ENCODE measurements at places on chromosomes 3 and 15.
A peak's percentile ranks its signal among the peaks of the same experiment; 100 is the strongest.

- no peak for DNase-seq
Measured at GRCh38 chr3:142723665-142723967, 218 bp upstream of the TRPC1 start.

DNA sequence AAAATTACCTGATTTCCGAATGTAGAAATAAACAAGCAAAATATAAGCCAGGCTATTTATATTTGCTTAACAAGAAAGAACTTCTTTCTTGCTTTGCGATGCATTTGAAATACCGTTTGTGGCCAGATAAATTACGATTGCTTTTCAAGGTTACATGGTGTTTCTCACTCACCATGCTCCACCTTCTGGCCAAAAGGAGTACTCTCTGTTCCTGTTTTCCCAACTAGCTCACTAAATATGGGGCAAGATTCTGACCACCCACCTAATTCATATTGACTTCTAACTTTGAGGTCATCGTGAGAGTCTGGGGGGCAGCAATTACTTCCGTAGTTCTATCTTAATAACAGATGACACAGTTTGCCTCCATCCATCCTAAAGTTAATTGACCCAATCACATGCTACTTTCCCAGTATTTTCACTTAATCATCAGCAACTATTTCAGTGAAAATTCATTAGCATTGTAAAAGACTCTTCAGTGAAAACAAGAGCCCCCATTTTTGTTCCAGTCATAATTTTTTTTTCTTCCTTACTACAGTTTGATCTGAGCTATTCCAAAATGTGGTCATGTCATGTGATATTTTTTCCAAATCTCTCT is 25.9 kb downstream of the ACP3 start:
- peak; percentile 45 for DNase-seq

- no peak for DNase-seq
Measured at GRCh38 chr3:126554560-126555525, 3.9 kb downstream of the C3orf22 start.

DNA sequence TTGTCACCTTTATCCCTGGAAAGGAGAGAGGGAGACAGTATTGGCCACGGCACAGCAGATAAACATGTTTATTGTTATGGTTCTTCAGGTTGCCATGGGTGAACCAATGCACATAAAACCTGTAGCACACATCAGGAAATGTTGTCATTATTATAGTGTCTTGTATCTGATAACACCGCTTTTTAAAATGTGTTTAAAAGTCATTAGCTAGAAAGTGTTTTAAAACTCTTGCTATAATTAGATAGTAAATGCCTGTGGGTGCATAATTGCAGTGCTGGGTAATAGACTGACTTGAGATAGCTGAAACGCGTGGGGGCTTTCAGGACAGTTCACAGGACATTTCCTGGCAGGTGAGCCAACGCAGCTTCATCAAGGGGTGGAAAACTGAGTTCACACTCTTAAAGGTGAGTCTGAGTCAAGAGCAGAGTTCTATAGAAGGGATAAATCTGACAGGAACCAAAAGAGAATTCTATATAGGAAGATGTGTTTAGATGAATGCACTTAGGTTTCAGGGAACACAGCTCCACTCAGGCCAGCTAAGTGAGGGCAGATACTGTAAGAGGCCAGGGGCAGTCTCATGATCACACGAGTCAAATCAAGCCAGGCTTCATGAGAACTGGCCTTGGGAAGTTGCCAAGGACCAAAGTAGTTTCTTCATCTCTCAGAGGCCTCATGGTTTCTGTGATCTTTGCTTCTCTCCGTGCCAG is 35.6 kb upstream of the PPP4R2 start:
- no peak for DNase-seq

DNA sequence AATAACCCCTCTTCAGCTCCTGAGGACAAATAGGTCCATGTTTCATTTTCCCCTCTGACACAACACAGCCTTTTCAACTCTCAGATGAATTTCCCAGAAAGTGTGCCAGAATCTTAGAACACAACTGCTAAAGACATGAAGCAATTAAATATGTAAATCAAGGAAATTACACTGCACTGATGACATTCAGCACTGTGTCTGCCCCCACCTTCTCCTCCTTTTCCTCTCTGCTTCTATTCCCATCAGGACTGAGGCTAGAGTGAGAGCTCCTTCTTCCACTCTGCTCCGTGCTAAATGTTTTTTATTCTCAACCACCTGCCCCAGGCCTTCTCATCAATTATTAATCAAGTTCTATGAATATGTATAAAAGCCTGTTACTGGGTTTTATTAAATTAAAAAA is 596.1 kb downstream of the TUSC7 start:
- DNase-seq = no peak

- no peak for DNase-seq
Measured at GRCh38 chr3:127822041-127822681, at the start of gene MGLL. TSS of gene MGLL (minus strand) at chr3:127822515. CDS start at chr3:127822318, 197 bp downstream.

- no peak for DNase-seq
Measured at GRCh38 chr3:184734903-184735701, 23.2 kb upstream of the MAGEF1 start.

GRCh38 chr3:144073698-144074097 is 102.1 kb downstream of the DIPK2A start:
- no peak for DNase-seq

DNA sequence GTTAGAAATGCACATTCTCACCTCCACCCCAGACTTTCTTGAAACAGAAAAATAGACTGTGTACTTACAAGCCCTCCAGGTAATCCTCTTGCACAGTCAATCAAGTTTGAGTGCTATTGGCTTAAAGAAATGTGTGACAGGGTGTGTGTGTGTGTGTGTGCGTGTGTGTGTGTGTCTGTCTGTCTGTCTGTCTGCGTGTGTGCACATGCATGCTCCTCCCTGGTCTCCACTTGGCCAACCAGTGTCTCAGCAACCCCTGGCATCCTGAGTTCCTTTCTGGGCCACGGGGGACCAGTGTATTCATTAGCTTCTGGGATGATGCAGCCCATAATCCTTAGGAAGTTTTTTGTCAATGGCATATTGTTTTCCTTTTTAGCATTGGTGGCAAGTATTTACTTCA is 128.8 kb upstream of the IL12A start:
- DNase-seq = no peak

GRCh38 chr3:9947025-9947995 is 4.9 kb downstream of the PRRT3 start:
- peak; percentile 12 for DNase-seq

DNA sequence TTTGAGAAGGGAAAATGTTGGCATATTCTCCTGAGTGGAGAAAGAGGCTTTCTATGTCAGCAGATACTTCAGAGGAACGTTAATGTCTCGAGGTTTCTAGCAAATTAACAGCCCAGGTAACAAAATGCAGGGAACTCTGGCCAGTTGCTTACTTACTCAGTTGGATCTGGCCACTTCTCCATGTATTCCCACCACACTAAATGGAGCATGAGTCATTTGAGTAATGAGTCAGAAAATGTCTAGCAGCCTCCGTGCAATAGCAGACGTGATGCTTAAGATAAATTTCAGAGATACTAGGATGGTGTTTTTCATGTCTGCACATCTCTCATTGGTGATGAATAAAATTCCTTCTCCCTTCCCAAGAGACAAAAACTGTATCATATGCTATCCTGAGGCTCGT is 671.5 kb downstream of the FHIT start:
- DNase-seq = no peak

DNA sequence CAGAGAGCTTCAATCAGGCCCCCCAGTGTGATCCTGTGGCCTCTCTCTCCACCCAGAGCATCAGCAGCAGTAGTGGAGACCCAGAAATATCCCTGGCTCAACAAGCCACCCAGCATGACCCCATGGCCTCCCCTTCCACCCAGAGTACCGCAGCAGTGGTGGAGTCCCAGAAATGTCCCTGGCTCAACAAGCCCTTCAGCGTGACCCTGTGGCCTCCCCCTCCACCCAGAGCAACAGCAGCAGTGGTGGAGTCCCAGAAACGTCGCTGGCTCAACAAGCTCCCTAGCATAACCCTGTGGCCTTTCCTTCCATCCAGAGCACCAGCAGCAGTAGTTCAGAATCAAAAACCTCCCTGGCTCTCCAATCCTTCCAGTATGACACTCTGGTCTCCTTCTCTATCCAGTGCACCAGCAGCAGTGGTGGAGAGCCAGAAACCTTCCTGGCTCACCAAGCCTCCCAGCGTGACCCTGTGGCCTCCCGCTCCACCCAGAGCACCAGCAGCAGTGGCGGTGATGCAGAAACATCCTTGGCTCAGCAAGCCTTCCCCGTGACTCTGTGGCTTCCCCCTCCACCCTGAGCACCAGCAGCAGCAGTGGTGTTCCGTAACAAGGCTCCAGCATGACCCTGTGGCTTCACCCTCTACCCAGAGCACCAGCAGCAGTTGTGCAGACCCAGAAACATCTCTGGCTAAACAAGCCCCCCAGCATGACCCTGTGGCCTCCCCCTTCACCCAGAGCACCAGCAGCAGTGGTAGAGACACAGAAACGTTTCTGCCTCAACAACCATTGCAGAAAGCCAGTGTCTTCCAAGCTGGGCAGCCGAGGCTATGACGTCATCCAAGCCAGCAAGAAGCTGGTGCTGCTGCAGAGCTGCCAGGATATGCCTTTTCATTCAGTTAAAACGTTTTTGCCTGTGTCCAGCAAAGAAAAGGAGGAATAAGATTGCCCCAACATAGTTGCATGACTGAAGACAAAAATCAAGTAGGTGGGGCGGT is 61.3 kb upstream of the TAMM41 start:
- DNase-seq = no peak

- no peak for DNase-seq
Measured at GRCh38 chr3:127853681-127854080, 31.4 kb upstream of the MGLL start.

GRCh38 chr15:81893182-81893835 is 152.5 kb downstream of the MEX3B start:
- DNase-seq = no peak

- no peak for DNase-seq
Measured at GRCh38 chr3:39869890-39870289, 60.5 kb downstream of the MYRIP start.

DNA sequence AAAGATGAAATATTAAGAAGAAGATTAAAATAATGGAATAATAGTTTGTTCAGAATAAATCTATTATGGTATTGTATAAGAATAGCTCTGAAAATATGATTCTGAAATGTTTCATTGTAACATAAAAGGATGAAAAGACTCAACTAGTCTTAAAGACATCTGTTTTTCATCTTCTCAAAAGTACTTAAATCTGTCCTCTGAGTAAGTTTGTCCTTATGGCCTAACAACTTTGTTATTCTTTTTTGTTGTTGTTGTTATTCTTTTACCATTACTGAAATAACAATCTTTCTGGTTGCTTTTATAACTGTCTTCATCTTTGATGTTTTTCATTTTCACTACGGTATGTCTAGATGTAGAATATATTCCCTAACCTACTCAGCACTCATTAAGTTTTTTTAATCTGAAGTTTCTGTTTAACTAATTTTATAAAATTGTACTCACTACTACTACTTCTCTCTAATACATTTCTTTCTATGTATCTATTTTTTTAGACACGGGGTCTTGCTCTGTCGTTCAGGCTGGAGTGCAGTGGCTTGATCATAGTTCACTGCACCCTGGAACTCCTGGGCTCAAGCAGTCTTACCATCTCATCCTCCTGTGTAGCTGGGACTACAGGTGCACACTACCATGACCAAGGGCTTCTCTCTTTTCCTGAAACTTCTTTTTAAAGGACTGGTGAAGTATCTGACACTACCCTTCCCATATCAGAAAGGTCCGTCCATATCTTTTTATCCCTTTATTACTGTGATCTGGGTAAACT is 240.7 kb downstream of the PCCB start:
- DNase-seq = no peak

- no peak for DNase-seq
Measured at GRCh38 chr3:196275126-196275525, 12.4 kb downstream of the PCYT1A start.

GRCh38 chr3:136577791-136578190 is 174.4 kb downstream of the STAG1 start:
- DNase-seq = no peak

- no peak for DNase-seq
Measured at GRCh38 chr3:140349938-140350337, 327.9 kb upstream of the TRIM42 start.

DNA sequence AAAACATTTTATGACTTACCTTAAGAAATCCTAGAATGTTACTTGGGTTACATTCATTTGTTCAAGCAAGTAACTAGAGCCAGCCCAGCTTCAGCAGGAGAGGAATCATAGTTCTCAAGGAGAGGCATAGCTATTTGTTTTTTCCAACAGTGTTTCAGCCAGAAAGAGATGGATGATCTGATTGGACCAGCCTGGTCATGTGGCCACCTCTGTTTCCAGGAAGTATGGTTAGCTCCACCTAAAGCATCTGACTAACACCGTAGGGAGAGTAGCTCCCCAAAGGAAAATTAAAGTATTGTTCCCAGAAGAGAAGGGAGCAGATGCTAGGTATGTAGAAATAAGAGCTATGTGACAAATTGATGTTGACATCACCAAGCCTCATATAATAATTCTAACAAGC is 417.1 kb downstream of the TAFA4 start:
- DNase-seq = no peak

- no peak for DNase-seq
Measured at GRCh38 chr3:14525685-14526631, 14.2 kb downstream of the GRIP2 start.

DNA sequence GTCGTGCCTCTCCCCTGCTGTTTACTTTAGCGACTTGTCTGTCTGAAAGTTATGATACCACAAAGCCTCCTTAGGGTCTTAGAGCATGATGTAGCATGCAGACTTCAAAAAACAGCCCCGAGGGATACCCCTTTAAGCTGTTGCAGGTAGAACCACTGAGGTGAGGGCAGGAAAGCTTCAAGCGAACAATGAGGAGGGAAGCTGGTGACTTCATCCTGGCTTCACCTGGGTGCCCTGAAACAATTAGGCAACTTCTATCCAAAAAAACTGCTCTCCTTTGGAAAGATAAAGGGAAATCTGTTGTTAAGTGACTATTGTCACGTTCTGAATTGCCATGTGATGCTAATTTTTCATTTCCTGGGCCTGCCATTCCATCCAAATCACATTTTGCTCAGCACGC is 231.6 kb downstream of the SOX2 start:
- no peak for DNase-seq

DNA sequence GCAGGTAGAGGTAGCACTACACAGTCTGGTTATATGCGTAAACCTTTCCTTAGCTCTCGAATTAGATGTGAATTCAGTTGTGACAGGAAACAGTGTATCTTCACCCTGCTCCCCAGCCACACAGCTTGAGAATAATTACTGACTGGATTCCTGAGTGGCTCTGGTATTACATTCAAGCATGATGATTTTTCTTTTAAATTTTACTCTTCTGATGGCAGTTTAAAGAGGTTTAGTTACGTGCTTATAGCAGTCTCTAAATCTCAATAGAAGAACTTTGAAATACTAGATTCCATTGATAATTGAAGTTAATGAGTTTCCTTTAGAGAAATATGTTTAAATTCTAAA is 98.8 kb downstream of the FNDC3B start:
- DNase-seq = no peak

All from left renal pelvis (tissue), 4 donors.